Fibroblast of villous mesenchyme (primary cell): ENCODE measurements at places on chromosomes 3 and 15. TPM values are rescaled to one million over a fixed set of nuclear protein-coding genes. Genes with fewer than 3 reads are reported as not detected.

GRCh38 chr3:68504201-68504600 lies 428.1 kb downstream of the TAFA4 start:
- DNase-seq: no peak

GRCh38 chr15:66901336-66902100 lies 163.9 kb upstream of the SMAD3 start:
- peak; percentile 25 for DNase-seq

- no peak for DNase-seq
Observed at GRCh38 chr3:34884007-34884406, 755.3 kb upstream of the ARPP21 start.

- peak; percentile 42 for DNase-seq
Observed at GRCh38 chr3:42830437-42831320, 21.4 kb downstream of the ACKR2 start.

Gene HTR3E
- total RNA-seq: not detected in 2 replicates

DNA sequence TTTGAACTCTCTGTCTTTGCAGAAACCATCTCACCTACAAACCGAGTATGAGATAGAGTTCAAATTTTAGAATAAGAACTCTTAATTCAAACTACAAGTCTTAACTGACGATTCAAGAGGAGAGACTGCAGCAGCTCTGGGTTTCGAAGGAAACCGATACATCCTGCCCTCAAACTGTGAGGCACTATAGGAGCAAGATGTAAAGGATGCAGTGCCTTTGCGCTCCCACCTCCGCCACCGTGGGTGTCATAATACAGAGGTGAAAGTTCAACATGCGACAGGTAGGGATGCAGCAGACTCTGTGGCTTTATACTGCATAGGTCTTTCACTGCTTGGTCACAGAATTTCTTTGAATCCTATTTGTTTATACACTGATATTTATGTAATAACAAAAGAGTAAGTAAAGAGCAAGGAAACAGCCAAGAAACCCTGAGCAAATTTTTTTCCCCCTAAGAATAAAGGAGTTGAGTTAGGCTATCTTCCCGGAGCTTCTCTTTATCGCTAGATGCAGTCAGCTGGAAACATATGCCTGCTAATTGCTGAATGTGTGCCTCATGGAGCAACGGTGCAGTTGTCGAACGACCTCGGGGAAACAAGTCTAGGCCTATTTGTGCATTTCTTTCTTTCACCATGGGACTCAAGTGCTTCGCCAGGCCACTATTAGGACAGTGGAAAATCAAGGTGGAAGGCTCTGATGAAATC lies 1097.6 kb upstream of the CFAP20DC start:
- no peak for DNase-seq

DNA sequence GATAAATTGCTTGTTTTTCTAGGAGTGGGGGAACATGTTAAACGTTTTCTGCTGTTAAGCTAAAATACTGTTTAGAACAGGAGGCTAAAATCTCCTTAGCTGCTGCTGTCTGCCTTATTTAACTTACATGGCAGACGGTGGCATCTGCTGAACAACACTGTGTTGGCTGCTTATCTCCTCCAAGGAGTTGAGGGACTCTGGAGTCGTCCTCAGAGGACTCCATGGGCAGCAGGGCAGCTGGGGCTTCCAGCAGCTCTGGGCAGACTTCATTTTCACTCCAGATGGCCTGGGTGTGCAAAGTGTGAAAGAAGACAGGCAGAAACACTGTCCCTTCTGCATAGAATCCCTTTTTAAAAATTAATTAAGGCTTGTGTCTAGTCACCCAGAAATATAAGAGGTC lies 52.9 kb upstream of the NUDT16 start:
- no peak for DNase-seq

Gene PROK2
- total RNA-seq: not detected in 2 replicates

DNA sequence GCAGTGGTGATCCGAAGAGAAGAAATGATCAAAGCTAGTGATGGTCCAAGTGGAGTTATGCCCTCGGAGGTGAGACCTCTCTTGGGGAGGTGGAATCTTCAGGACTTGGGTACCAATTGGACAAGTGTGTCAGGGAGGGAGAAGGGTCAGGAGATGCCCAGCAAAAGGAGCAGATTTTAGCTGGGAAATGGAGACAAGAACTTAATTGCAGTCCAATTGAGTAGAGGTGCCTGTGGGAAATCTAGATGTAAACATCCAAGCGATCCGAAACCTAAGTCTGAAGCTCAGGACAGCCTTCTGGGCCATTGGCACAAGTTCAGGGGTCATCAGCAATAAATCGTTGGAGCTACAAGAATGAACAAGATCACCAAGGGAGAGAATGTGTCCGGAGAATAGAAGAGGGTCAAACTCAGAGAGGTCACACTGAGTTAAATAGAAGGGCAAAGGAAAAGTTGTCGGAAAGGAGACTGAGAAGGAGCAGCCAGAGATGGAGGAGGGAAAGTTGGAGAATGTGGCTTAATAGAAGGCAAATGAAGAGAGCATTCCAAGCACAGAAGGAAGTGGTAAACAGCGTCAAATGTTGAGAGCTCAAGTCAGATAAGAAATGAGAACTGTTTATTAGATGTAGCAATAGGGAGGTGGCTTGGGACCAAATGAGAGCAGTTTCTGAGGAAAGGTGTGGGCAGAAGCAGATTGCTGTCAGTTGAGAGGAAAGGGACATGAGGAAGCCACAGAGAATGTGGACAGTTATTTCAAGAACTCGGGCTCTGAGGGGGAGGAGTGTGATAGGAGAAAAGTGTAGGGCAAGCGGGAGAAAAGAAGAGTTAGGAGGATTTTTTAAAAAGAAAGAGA lies 64.2 kb upstream of the FNDC3B start:
- peak; percentile 92 for DNase-seq

DNA sequence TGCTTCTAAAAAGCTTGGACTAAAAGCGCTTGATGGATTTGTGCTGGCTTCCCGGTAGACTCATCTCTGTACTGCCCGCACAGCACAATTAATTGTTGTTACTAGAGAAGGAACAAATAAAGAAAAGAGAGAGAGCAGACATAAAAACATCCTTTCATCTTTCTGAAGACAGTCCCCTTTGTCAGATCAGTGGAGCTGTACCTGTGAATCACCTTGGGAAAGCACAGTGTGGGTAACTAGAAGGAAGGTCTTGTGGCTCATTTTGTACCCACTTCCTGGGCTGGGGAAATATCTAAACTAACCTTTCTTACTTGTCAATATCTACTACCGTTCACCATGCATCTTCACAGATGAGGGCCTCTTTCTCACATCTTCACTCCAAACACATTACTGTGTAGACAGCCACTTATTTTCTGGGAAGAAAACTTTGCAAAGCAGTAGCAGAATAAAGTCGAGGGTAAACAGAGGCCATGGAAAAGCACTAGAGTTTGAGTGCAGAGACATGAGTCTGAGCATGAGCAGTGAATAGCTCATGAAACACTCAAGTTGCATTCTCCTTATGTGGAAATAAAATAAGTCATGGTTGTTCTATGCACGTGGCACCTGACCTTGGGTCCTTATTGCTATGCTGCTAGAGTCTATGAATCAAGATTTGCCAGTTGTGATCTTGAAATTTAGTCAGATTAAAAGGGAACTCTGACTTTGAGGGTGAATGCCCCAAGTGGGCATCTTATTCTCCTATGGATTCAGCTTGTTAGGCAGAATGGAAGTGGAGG lies 169.3 kb downstream of the LPP start:
- DNase-seq: no peak

Gene PXK
- 57.9 and 64.7 TPM in 2 replicates for total RNA-seq

GRCh38 chr15:49082960-49083359 lies 36.7 kb upstream of the SECISBP2L start:
- DNase-seq: peak; percentile 84

- DNase-seq: no peak
Observed at GRCh38 chr3:106703524-106703923, 673.7 kb upstream of the CCDC54 start.

- peak; percentile 74 for DNase-seq
Observed at GRCh38 chr3:189144645-189145044, 27.1 kb upstream of the TPRG1 start.
